ENCODE measurements at places on chromosomes 12 and 14.
A peak's percentile ranks its signal among the peaks of the same experiment; 100 is the strongest.

DNA sequence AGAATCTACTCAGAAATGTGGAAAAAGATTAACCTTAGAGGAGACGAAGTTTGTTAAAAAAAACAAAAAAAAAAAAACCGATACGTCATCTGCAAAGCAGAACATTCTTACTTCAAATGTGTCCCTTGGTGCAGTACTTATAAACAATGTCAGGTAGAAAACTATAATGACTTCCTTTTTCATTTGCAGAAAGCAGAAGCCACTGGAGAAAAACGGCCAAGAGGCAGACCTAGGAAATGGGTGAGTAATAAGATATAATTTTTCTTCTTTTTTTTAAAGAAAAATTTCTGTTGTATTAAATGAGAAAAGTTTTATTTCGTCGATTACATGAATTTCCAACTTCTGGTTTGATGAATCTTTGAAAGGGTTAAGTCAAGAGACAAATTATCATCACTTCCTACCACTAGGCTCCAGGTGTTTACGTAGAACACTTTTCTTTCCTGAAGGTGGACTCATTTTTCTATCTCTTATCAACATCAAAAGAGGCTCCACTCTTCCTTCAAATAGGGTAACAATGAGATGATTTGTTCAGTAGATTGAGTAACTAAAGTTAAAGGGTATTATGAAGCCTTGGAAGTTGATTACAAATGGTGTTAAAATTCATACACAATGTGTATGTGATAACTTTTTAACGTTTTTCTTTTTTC, 14.2 kb downstream of the HMGA2 start:
- no peak for DNase-seq

- DNase-seq: no peak
These were observed 6.7 kb upstream of the KRT86 start for GRCh38 chr12:52267699-52268098.

DNA sequence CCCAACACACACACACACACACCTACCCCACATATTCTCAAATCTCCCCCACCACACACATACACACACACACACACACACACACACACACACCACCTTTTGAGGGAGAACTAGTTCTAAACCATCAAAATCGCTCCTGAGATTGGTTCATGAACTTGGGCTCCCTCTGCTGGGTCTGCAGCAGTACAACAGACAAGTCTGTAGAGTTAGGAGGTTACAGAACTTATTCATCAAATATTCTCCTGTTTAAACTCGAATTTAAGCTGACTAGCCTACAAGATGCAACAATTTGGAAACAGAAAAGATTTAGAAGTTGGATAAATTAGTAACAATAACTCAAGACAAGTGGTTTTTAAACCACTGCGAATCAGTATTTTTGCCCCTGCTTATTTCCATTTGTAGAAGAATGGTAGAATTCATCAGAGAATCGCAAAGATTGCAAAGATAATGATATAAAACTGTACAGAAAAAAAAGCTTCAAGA, 136.4 kb upstream of the USP15 start:
- DNase-seq: peak; percentile 53

DNA sequence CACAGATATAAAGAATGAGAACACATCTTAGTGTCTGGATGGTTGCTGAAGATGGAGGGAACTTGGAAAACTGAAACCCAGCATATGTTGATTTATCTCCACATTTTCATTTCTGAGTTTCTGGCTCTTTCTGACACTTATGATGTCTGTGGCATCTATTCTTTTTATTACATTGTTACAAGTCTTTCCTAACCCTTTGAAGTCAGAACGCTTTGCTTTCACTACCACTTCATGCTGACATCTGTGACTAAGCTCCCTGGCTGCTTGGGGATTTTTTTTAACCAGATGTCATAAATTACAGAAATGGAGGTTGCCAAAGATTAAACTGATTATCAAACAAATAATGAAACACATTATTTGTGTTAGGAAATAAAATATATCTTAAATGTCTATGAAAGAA, 188.7 kb downstream of the KITLG start:
- DNase-seq: peak; percentile 90

DNA sequence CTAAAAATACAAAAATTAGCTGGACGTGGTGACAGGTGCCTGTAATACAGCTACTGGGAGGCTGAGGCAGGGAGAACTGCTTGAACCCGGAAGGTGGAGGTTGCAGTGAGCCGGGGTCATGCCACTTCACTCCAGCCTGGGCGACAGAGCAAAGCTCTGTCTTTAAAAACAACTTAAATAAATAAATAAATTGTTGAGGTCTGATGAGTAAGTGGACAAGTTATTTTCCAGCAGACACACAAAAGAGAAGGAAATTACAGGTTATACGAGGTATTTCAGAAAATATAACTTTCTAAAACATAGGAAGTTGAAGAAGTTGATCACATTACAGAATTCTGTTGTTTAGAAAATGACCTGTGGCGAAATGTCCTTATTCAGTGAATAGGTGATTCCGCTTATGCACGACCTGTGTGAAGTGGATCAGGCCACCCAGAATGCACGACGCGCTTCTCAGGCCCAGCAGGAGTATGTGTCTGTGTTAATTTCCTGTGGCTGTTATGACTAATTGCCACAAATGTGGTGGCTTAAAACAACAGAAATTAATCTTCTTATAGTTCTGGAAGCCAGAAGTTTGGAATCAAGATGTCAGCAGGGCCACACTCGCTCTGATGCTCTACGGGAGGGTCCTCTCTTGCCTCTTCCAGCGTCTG, 38.1 kb downstream of the P2RX7 start:
- peak; percentile 50 for DNase-seq

- no peak for DNase-seq
These were observed 1.2 kb downstream of the SART3 start for GRCh38 chr12:108559748-108560147.

DNA sequence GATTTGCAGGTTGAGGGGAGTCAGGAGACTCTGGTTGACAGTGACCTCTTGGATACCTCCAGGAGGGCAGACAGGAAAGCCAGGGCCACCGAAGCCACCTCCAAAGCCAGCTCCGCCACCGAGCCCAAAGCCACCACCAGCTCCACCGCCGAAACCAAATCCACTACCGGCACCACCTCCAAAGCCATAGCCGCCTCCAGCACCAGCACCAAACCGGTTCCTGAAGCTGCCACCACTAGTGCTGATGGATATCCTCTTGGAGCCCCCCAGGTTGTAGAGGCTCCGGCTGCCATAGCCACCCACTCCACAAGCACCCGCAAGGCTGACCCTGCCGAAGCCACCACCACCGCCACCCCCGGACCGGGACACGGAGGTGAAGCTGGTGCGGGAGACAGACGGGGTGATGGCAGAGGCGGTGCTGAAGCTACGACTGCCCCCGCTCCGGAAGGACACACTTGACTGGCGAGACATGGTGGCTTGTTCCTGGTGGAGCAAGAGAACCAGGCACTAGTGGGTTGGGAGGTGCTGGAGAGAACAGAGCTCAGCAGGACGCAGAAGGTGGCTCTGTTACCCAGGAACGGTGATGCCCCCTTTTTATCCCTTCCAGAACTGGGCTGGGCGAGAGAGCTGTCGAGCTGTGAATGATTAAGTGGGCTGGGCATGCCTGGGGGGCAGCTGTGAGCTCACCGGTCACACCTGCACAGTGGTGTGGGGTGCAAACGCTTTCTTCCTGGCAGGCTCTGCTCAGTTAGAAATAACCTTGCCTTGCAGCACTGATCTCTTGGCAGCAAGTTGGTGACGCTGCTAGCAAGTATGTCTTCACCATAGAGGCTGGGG, at the start of gene KRT5:
Gene KRT5, minus strand, starts transcription at position 569 of the 837 bp plus-strand sequence. Its CDS starts 98 bp downstream, at position 471.
- no peak for DNase-seq

DNA sequence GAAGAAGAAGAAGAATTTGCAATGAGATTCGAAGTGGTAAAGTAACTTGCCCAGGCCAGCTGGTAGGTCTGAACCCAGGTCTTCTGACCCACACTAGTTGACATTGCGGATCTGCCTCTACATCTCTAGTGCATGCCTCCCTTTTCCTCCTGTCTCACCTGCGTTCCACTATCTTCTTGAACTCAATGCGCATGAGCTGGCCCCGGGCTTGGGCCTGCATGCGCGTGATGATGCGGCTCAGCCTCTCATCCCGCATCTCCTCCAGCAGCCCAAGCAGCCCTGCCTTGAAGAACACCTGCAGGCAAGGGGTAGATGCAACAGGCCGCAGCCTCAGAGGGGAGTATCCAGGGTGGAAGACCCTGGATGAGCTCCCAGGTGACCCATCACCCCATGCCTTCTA, 11.9 kb downstream of the MYH6 start:
- no peak for DNase-seq

GRCh38 chr12:88884600-88884999, 304.3 kb upstream of the KITLG start:
- no peak for DNase-seq

DNA sequence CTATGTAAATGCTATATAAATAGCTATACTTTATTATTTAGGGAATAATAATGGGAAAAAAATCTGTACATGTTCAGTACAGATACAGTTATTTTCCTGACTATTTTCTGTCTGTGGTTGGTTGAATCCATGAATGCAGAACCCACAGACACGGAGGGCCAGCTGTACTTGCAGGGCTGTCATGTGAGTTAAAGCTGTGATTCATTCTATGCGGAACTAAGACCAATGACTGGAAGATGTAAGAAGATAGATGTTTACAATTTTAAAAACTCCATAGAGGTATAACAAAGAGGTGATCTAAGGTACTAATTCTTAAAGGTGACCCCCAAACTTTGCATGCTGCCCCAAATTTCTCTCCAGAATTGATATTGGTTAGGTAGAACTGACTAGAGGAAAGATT, 14.6 kb downstream of the PCNX4 start:
- DNase-seq: peak; percentile 57

DNA sequence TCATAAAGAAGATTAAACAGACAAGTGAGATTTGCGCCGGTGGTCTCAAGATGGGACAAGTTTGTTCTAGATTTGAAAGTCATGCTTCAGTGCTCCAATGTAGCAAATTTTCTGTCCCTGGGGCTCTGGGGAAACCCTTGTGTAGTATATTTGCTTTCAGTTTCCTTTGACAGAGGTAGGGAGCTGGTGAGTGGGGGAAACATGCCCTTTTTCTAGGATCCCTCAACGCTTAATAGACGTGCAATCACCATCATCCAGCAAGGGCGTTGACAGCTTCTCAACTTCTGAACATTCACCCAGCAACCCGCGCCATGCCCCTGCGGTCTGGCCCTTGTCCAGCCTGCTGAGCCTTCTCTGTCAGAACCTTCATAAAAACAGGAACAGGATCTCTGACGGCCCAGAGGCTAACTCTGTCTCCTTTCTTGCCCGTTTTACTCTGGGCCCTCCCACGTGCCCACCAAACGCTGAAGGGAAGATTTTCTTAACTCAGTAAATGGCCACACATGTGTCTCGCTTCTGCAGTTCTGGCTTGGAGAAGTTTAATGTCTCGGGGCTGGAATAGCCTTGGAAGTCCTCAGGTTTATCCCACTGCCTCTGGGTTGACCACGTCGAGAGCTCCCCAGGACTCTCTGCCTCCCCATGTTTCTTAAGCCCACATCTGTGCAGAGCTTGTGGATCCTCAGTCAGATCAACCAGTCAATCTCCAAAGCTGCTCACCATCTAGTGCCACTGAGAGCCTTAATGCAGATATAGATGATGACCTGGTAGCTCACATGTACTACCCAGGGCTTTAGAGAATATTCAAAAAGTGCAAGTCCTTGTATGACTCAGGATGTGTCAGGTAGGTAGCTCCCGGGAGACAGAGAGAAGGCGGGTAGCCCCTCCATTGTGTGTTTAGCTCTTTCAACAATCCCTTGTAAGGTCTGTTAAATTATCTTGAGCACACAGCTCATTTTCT, 58.1 kb upstream of the CCND2 start:
- peak; percentile 8 for DNase-seq

DNA sequence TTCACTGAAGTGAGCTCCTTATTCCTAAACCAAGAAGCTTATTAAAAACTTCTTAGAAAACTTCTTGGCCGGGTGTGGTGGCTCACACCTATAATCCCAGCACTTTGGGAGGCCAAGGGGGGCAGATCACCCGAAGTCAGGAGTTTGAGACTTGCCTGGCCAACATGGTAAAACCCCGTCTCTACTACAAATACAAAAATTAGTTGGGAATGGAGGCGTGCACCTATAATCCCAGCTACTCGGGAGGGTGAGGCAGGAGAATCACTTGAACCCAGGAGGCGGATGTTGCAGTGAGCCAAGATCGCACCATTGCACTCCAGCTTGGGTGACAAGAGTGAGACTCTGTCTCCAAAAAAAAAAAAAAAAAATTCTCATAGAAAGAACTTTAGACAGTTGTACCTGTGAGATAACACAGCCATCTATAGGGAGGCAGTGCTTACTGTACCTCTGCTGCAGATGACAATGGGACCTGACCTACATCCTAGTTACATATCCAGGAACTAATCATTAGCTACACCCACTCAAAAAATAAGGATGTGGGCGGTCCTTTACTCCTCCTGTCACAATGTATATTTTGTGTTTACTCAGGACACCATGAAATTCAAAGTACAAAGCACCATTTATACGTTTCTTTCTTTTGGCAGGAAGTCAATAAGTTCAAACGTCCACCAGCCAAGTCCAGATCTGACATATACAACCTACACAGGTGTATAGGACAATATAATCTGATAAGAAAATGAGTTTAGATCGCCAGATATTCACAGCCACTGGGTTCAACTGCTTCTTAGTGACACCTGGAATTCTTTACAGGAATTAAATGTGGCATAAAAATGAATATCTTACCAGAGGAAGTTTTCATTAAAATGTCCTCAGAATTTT, 14.9 kb downstream of the STXBP6 start:
- DNase-seq: no peak

DNA sequence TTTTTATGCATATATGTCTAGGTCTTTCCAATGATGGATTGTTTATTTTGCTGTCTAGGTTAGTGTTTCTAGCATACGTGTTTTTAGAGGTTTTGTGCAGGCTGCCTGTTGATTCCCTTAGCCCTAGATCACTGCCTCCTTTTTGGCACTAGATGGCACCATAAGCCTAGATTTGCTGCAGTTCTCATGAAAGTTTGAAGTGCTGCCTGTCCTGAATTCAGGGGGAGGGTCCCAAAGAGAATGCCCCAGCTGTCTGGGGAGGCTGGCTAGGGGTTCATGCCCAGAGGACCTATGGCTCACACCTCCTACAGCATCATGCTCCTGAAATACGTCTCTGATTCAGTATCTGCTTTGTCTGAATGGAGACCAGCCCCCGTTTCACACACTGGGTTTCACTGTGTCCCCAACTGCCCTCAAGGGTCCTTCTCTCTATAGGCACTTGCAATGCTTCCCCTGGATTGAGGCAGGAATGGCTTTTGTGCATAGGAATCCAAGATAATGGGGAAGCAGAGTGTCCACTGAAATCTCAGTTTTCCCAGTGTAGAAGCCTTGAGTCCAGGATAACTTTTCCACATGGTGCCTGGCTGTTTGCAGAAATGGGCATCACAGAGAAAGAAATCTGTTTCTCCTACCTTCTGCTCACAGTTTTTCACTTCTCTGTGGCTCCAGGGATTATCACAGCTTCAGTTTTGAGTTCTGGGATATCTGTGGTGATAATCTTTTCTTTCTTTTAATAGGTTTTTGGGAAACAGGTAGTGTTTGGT, 14.2 kb upstream of the TXNRD1 start:
- peak; percentile 64 for DNase-seq

DNA sequence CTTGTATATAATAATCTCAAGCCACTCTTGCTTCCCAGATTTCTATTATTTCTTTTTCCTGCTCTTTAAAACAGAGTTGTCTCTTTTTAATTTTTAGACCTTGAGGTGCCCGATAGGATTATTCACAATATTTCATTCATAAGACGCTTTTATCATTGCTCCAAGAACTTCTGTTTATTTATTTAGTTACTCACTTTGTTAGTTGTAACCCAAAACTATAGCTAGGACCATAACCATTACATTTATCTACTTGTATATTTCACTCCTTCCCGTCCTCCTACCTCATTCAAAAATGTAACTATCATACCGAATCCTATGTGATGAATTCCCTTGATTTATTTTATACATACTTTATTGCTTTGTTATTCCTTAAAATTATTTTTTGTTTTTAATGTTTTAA, 7.1 kb downstream of the EIF2S3B start:
- DNase-seq: no peak

All from fibroblast of skin of right biceps (primary cell).